ENCODE measurements at places on chromosomes 2 and 18.

DNA sequence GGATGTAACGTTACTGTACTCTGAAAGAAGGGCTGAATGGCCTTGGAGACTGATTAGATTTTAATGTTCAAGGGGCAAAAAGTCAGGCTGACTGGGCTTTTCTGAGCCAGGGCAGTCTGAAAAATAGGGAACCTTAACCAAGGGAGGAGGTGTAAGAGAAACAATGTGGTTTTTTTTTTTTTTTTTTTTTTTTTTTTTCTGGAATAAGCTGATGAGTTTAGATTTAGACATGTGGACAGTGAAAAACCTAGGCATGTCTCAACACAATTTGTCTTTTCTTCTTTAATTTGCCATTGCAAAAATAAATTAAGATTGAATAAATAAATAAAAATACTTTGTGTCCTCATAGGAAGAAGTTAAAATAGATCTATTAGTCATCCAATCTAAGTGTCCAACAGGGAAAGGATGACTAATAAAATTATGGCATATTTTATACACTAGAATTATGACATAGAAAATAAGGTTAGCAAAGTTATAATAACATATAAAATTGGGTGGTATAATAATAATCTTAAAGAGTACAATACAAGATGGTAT lies 237.6 kb upstream of the TRIB2 start:
- DNase-seq: no peak

- DNase-seq: no peak
Measured at GRCh38 chr2:107772353-107772752, 54.3 kb upstream of the RGPD4 start.

GRCh38 chr18:9732031-9732430 lies 23.9 kb downstream of the RAB31 start:
- no peak for DNase-seq

DNA sequence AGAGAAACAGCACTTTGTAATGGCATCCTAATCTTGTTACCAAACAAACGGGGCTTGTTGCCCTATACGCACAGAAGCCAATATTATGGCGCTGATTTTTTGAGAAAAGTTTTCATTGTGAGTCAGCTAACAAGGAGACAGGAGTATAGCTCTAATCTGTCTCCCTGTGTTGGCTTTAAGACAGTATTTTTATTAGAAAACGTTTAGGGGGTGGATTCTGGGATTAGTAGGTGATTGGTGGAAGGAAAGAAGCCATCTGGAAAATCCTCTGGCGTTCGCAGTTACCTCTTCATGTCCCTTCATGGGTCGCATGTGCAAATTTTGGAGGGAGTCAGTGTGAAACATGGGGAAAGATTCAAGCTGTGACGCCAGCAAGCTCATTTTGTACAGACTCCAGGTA lies 698 bp upstream of the TMEM237 start:
- no peak for DNase-seq

DNA sequence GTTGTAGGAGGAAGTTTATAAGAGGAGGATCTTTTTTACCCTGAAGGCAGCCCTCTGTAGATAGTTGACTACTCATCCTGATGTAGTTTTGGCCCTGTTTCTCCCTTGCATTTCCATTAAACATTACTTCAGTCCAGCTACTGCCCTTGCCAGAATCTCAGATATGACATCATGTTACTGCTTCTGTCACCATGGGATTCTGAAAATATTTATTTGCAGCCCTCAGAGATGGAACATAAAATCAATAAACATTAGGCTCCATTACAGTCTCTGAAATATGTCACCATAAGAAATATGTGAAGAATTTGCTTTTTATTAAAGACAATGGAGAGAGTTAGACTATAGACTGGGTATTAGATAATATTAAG lies 68.7 kb upstream of the STK39 start:
- DNase-seq: no peak

DNA sequence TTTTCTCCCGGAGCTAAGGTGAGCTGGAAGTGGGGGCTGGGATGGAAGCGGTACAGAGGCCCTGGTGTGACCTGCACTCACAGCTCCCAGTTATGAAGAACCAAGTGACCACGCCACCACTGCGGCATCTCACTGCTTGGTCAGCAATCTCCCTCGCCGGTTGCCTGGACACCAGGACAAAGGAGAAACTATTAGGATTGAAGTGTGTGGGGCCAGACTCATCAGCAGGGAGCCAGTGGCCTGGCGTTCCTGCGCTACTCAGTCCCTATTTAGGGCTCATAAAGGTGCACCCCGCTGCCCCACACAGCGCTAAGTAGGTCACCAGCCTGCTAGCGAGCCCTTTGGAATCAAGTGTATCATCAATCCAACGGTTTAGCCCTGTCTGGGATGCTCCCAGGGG lies 82.9 kb downstream of the ZCCHC2 start:
- DNase-seq: no peak

DNA sequence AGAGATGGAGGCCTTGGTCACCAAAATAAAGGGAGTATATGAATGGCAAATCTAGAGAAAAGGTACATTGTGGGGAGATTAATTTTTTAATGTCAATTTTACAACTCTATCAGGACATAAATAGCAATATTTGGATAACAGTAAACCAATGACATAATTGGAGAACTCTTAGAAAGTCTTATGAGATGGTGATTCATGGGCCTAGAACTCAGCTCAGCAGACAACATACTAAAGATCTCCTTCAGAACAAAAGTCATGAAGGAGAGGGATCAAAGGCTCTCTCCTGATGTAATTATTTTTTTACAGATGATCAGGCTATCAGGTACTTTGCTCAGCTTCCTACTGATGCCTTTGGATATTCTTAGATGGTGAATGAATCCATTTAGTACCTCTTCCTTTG lies 90.0 kb downstream of the CRACDL start:
- no peak for DNase-seq

GRCh38 chr2:16189029-16189835 lies 248.9 kb downstream of the MYCN start:
- DNase-seq: no peak

Data from iPS-NIHi11 (cell line).